ENCODE measurements at places on chromosomes 2 and 18.

DNA sequence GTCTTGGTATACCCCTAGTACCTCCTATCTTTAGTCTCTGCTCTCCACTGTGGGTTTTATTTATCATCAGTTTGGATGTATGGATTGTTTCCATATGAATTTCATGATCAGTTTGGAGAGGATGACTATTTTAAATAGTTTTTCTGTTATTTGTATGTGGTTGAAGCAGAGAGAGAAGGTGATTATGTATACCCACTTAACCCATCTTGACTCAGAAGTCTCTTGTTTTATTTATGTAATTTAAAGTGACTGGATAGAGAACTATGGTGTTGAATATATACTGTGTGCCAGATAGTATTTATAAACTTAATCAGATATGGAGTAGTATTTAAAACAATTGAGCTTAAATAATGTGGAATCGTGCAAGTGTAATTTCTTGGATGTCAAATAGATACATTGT lies 39.9 kb downstream of the SMAD4 start:
- no peak for DNase-seq

GRCh38 chr2:21676676-21677075 lies 552.9 kb downstream of the TDRD15 start:
- DNase-seq = no peak

GRCh38 chr18:2970344-2970743 lies 42.6 kb downstream of the LPIN2 start:
- no peak for DNase-seq

DNA sequence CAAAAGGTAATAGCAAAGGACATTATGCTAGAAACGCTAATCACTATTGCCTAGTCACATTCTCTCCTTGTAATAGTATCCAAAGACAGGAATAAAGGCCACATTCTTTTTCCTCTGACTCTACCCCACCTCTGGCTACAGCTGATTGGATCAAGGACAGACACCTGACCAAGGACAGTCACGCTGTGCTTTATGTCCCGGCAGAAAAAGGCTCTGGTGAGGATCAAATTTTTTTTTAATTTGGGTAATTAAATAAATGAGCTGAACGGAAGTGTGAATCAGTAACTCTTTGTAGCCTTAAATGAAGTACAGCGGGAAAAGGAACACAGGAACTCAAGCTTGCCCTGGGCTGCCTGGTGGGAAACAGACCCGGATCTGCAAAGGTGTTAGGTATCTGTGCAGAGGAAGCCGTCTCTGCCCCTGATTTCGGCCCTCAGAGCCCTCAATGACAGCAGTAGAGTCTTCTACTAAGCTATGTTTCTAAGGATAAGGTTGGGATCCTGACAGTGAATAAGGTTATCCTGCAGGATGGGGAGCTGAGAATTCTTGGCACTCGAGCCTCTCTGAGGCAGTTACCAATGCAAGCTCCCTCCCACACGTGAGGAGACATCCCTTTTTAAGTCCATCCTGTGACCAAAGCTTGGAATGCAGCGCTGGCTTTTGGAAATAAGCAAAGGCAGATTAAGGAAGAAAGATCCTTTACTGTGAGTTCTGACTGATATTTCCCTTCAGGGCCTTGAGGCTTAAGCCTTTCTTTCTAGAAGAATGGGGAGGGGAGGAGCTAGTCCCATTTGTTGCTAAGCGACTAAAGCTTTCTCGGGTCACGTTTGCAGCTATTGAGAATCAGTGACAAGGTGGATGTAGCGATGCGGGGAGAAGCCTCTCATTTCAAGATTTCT lies 37.8 kb upstream of the IKZF2 start:
- no peak for DNase-seq

GRCh38 chr18:70559446-70559845 lies 270.6 kb downstream of the SOCS6 start:
- DNase-seq = no peak

DNA sequence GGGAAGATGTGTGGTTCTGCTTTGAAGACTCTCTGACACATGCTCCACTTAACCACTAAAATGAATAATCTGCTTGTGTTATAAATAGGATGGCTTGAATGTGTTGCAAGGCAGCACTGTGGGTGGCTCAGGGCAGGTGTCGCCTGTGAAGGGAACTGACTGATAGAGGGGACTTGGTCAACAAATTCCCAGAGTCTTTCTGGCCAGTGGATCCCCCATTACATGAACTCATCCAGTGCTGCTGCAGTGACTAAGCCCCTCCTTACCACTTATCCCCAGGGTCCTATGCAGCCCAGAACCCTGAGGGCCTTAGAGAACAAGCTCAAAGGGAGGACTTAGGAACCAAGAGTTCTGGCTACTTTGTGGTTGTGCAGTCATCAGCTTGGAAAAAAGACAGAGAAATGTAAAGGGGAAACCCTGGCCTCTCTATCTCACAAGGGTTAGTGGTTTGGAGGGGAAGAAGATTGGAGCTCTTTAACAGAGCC lies 226.2 kb upstream of the TNP1 start:
- DNase-seq = no peak

All from AML-193 (cell line).